ENCODE measurements at places on chromosomes 12 and 14. TPM values are rescaled to one million over a fixed set of nuclear protein-coding genes. Genes with fewer than 3 reads are reported as not detected.

The TAS2R13 gene
- 0.35 TPM for total RNA-seq

The RNASE4 gene
- total RNA-seq, result 36.7 TPM

DNA sequence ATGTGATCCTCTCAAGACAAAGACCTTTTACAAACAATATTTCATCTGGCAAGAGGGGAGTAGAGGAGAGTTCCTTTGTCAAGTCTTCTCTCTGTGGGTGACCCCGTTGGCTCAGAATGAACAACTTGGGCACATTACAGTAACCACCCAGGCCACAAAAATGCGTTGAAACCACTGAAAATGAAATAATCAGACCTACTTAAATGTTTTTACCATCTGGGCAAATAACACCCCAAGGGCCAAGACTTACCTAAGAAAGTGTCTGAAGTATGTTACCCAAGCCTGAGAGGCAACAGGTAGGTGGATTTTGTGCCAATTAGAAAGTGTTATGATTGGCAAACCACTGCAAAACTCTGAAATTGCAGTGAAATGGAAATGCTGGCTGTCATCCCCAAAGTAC lies 1.3 kb downstream of the TC2N start:
- no peak for DNase-seq

GRCh38 chr12:50174971-50175715 lies 8.0 kb upstream of the CERS5 start:
- peak; percentile 65 for DNase-seq

DNA sequence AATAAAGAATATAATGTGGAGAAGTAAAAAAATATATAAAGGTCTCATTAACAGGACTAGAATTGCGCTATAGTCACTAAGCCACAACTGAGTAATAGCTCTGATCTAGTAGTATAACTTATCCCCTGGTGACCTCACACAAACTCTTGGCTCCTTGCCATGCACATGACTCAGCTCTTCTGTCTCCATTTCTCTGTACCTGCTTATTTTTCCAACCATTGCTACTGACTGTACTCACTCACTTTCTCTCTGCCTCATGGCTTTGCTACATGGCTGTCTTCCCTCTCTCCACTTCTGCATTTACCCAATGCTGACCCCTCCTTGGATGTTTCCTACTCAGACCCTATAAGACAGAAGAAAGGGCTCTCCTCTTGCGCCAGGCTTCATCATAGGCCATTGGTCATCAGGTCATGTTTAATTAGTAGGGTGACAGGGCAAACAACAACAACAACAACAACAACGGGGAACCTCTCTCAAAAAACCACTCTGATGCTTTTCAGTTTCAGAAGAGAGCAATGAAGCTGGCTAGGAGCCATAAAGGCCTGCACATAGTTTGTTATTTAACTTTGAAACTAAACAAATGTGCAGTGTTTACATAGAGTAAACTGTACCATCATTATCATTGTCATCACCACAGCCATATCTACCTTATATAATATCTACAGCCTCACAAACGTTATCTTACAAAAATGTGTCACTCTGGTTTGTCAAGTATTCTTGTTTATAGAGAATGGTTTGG lies 25.6 kb upstream of the KRAS start:
- DNase-seq, result peak; percentile 71

- DNase-seq, result no peak
Observed at GRCh38 chr14:32602699-32603098, 273.6 kb downstream of the AKAP6 start.

DNA sequence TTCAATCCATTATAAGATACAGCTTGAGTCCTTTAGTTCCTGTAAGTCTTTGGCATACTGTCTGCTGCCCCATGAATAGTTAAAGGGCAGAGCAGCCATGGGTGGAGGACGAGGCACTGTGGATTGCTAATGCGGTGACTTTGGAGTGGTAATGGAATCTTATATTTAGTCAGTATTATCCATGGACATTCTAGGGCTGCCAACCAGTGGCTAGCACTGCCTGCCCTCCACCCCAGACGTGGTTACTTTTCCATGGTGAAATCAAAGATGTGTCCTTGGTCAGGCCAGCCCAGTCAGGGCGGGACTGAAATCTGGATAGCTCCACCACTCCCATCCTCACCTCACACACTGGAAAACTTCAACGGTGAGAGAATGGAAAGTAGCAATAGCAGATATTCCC lies 2.3 kb downstream of the TTC9 start:
- DNase-seq, result no peak

Data from NCI-H460 (cell line).